ENCODE measurements at places on chromosomes 5 and 9.
A peak's percentile ranks its signal among the peaks of the same experiment; 100 is the strongest.

GRCh38 chr9:15304632-15305031, 2.4 kb downstream of the TTC39B start:
- DNase-seq, result no peak

DNA sequence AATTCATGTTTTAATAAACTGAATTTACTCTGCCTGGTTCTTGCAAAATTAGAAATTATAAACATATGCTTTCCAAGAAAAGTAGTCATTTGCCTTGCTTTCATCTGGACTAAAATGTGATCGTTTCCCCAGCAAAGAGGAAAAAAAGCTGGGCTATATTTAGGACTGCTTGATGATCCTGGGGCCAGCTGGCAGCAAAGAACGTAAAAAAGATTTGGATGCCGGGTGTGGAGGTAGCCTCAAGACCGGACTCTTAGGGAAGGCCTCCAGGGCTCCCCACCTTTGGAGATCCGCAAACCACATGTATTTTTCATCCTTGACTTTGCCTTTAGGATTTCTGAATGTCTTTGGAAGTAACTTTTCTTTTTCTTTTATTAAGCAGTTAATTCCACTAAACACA, 156.1 kb upstream of the SEMA6A start:
- DNase-seq, result no peak

GRCh38 chr5:167305591-167306213, 985.7 kb upstream of the WWC1 start:
- DNase-seq, result no peak

GRCh38 chr9:83646500-83647239, 23.7 kb downstream of the IDNK start:
- DNase-seq, result no peak

- DNase-seq, result peak; percentile 31
Measured at GRCh38 chr9:85723215-85723614, 18.5 kb downstream of the AGTPBP1 start.

GRCh38 chr9:135567311-135567710, 5.8 kb downstream of the PAEP start:
- DNase-seq, result no peak

DNA sequence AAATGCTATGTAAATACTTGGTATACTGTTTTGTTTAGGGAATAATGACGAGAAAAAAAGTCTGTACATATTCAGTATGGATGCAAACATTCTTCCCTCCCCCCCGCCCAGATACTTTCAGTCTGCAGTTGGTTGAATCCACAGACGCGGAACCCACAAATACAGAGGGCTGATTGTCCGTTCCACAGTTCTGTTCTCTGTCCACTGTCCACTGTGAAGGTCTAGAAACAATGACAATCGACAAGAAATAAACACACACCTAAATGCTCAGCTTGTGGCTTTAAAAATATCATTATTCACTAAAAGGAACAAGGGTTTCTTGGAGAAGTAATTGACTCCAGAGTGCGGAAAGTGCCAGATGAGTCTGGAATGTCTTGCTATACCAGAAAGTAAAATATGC, 109.1 kb downstream of the TMEM161B start:
- peak; percentile 71 for DNase-seq

DNA sequence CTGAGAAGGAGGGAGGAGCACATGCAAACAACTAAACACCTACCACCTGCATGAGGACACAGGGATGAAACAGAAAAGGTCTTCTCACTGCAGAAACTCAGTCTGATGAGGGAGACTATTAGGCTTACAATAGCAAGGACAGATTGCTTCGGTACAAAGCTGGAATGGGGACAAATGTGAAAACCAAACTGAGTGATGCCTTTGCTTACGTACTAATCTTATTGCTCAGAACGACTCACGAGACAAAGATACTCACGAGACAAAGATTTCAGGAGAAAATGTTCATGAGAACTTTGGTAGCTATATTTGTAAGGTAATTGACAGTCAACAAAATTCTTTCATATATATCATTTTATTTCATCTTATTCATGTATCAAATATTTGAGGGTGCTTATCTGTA, 71.9 kb upstream of the TAF1L start:
- DNase-seq, result no peak

DNA sequence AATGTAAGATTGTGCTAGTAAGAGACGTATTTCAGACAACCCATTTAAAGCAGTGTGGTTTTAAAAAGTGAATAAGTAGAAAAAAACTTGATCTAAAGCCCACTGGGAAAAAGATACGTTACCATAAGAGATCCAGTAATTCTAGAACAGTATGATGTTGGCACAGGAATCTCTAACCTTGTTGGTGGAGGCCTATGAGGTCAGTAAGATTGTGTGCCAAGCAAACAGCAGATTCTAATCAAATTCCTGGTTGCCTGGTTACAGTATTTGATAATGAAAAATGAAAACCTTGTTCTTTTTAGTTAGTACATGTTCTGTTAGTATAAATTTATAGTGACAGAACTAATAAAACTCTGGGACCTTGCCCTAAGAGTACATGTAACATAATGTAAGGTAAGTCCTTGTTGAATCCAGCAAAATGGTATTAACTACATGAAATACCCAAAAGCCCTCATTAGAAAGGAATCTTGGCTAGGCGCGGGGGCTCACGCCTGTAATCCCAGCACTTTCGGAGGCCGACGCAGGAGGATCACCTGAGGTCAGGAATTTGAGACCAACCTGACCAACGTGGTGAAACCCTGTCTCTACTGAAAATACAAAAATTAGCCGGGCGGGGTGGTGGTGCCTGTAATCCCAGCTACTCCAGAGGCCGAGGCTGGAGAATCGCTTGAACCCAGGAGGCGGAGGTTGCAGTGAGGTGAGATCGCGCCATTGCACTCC, 33.2 kb upstream of the DMXL1 start:
- no peak for DNase-seq

- DNase-seq, result no peak
Measured at GRCh38 chr5:139178589-139178917, 19.6 kb downstream of the SIL1 start.

GRCh38 chr9:84271531-84271900, 69.0 kb downstream of the SLC28A3 start:
- DNase-seq, result peak; percentile 87

- no peak for DNase-seq
Measured at GRCh38 chr9:38255599-38255998, 136.9 kb upstream of the ALDH1B1 start.

DNA sequence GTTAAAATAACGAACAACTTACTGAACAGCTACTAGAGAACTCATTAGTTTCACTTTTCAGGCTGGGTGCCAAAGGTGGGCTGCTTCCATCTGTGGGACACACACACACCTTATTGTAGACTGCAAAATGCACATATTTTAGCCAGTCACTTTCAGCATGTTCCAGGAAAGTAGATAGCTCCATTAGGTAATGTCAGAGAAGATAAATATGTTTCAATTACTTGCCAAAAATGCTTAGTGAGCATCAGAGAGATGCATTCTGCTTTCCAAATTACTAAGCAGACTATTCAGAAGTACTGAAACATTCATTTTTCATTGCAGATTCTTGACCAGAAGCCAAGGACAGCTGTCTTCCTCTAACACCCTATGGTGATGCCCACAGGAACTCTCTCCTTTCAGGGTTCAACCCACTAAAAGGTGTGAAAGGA, 56.2 kb upstream of the APC start:
- no peak for DNase-seq

GRCh38 chr5:179160584-179160983, 100.4 kb downstream of the ZNF354C start:
- DNase-seq, result no peak

- DNase-seq, result no peak
Measured at GRCh38 chr9:102434545-102434944, 560.6 kb upstream of the CYLC2 start.

- peak; percentile 13 for DNase-seq
Measured at GRCh38 chr5:111848476-111848875, 91.5 kb upstream of the NREP start.

- no peak for DNase-seq
Measured at GRCh38 chr9:135961811-135962695, 880 bp upstream of the UBAC1 start.

DNA sequence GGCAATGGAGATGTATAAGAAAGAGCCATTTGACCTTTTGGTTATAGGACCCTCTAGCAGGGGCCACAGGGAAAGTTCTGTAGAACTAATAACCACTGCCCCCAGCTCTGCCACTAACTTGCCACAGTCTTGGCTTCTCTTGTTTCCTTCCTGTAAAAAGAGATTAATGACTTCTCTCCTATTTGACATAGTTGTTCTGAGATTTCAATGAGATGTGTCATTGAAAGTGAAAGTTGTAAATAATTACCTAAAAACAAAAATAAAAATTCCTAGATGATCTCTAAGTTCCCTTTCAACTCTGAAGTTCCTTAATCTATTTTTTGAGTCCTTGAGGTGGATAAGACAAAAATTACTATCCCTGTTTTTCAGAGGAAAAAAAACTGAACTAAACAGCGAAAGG, 1.4 kb upstream of the KIF12 start:
- DNase-seq, result no peak

DNA sequence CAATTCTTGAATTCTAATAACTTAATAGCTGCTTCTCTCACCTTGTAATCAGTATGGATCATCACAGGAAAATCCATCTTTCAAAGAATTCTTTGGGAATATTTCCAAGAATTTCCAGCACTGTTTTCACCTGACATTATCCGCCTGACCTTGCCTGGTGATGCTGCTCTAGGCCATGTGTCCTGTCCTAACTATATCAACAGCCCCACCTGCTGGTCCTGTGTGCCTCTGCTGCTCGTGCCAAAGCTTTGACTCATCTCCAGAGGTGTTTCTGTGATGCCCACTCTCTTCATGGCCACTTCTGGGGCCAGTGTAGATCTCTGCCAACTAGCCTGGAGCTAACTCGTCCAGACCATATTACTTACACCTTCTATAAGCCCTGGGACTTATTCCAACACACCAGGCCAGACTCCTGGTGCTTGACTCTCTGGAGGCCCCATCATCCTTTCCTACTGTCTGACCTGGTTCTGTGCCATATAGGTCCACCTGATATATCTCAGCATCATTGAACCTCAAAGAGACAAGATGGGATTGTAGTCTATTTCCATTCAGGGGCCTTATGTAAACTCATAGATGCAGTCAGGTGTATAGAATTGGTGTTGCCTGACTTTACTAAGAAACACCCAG, 67.5 kb upstream of the CKMT2 start:
- DNase-seq, result peak; percentile 63

DNA sequence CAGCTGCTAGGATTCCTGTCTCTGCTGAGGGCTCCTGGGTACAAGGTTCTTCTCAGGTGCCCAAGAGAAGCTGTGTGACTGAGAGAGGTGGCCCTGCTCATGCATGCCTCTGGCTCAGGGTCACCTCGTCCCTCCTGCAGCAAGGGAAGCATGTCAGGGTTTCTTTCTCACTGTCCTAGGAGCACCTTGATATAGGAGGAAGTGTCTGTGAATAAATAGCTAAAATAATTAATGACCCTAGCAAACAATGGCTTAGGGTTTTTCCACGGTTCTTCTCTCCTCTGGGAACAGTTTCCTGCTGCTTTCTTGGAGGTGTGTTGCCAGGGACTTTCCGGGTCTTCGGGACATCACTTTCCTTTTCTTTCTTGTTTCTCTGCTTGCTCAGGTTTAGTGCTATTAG, 87.2 kb downstream of the ARHGAP26 start:
- no peak for DNase-seq

- DNase-seq, result peak; percentile 86
Measured at GRCh38 chr5:41856644-41857491, 13.4 kb downstream of the OXCT1 start.

DNA sequence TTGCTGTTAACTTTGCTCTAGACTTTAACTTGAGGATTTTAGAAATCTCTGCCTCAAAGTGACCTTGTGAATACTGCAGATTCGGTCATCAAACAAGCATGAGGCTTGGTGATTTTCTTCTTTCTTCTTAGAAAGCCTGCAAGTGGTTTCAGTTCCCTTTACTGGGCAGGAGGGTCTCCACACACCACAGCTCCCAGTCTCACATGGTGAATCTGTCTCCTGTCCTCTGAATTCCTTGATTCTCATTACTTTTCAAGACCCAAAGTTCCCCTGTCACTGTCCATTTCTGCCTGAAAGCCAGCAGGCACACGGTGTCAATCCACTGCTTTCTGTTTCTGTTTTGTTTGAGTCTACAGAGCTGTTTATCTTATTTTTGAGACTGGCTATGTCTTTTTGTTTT, 14.1 kb downstream of the HSPB3 start:
- peak; percentile 50 for DNase-seq

GRCh38 chr5:2038321-2039179, 155.8 kb upstream of the IRX4 start:
- peak; percentile 75 for DNase-seq

DNA sequence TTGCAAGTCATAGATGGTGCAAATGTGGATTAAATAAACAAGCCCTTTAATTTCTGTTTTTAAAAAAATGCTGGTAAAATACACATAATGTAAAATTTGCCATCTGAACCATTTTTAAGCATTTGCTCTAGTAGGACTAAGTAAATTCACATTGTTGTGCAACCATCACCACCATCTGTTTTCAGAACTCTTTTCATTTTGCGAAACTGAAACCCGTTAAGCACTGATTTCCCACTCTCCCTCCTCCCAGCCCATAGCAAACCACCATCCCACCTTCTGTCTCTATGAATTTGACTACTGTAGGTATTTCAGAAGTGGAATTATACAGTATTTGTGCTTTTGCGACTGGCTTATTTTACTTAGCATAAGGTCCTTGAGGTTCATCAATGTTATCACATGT, 103.3 kb upstream of the CNTLN start:
- peak; percentile 45 for DNase-seq

DNA sequence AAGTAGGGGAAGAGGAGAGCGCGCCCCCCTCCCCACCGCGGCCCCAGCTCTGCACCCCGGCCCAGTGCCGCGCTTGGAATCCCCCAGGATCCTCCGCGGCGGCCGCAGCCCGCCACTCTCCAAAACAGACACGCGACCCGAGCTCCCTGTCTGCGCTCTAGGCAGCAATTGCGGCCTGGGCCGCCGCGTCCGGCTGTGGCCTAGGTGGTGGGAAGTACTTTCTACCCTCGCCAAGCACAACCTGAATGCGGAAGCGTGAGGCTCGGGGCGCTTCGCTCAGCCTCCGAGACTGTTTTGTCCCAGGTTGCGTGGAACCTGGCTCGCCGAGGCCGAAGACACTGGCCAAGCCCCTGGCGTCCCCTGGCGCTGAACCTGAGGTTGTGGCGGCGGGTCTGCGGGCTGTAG, 3.3 kb upstream of the FOXB2 start:
- no peak for DNase-seq
